ENCODE measurements at places on chromosomes 11 and 22.

DNA sequence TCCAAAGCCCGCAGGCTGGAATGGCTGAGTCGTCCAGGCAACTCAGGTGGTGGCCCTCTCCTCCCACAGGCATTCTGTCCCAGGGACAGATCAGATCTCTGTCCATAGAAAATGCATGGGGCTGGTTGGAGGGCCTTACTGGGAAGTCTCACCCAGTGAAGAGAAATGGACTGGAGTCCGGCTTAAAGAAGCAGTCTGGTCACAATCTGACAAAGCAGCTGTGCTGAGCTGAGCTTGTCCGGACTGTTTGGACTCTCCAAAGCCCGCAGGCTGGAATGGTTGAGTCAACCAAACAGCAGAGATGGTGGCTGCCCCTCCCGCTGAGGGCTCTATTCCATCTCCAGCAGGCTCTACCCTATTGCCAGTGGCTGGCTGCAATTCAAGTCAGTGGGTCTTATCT lies 14.4 kb upstream of the DEPDC7 start:
- DNase-seq = no peak

DNA sequence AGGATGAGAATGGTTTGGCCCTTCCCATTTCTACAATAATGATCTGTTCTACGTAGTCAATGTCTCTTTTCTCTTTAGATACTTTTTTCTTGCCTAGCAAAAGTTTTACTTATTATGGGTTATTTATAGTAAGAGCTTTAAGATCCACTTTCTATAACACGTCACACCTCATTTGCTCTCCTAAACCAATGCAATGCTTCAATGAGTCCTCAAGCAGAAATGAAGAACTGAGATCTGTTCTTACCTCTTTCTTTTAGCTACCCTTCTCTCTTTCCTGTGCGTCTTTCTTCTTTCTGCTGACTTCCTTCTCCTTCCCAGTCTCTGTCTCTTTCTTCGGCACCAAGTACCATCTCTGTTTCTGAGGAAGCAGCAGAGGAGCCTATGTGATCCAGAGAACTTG lies 61.8 kb downstream of the SNX19 start:
- DNase-seq = no peak

- no peak for DNase-seq
These were observed 42.1 kb upstream of the CRTAM start for GRCh38 chr11:122796128-122796717.

- no peak for DNase-seq
These were observed 9.5 kb downstream of the DRICH1 start for GRCh38 chr22:23622634-23623033.

GRCh38 chr22:44014241-44014640 lies 9.9 kb upstream of the PARVB start:
- DNase-seq = no peak

- no peak for DNase-seq
These were observed 168.4 kb downstream of the SBF2 start for GRCh38 chr11:10125522-10126133.

- DNase-seq = no peak
These were observed 1.6 kb upstream of the KMT2A start for GRCh38 chr11:118434553-118435289.

- no peak for DNase-seq
These were observed 28.8 kb upstream of the ETS1 start for GRCh38 chr11:128616161-128616560.

DNA sequence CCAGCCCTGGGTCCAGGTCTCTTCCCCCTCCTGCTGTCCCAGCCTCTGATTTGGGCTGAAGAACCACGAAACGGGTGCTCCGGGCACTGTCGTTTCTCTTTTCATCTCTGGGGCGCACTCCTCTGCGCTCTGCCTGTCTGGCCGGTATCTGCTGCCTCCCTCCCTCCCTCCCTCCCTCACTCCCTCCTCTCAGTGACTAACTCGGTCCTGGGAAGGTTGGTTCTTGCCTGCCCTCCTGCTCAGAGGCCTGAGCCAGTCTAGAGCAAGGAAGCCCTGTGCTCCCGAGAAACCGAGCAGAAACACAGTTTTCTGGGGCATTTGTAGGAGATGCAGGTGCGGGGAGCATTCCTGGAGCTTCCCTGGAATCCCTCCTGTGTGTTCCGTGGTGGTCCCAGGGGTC lies 1235.2 kb downstream of the BRD1 start:
- no peak for DNase-seq

GRCh38 chr11:130213143-130213978 lies 53.8 kb downstream of the ST14 start:
- peak; percentile 89 for DNase-seq

DNA sequence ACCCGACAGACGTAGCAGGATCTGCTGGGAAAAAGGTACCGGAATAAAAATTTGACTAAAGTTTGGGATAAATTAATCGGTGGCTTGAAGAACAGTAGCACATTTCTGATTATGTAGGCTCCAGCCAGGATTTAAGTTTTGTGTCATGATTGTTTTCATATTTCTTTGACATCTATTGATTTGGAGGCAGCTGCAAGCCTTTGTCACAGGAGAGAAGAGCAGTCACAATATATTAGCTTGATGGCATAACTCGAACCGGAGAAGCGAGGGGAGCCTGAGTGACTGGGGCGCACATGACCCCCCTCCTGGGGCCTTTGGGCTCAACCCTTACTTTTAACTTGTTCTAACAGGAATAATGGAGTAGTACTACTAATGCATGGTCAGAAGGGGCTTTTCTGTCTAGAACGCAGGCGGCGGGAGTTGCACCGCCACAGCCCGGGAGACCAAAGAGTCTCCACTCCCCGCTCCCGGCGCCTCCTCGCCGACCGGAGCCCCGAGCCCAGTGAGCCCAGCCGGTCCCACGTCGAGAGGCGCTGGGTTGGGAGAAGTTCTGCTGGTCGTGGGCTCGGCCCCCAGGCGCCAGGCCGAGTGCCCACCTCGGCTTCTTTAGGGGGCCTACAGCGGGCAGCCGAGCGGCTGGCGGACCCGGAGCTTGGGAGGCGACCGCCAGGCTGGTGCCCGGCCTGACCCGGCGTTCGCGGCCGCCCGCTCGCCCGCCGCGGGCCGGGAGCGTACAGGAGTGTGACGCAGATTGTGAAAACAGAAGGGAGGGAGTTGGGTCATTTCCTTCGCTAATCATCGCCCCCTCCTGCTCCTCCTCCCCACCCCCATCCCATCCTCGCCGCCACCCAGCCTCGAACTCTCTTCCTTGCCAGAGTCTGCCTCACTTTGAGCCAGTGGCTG lies 15.7 kb upstream of the PAX6 start:
- DNase-seq = no peak

DNA sequence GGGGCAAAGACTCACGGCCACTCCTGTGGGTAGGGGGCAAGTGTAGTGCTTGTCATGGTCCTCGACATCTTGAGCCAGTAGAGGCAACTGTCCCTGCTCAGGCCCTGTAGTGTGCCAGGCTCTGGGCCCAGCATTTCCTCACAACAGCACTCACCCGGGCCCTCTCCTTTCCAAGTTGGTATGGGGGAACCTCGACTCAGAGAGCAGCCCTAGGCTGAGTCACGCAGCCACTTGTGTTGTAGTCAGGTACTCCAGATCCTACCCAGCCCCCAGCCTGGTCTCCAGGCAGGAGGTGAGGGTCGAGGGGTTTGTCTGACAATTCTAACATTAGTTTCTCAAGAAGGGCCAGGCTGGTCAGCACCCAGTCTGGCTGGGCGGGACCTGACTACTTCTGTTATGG lies 4.1 kb downstream of the RELT start:
- DNase-seq = no peak

DNA sequence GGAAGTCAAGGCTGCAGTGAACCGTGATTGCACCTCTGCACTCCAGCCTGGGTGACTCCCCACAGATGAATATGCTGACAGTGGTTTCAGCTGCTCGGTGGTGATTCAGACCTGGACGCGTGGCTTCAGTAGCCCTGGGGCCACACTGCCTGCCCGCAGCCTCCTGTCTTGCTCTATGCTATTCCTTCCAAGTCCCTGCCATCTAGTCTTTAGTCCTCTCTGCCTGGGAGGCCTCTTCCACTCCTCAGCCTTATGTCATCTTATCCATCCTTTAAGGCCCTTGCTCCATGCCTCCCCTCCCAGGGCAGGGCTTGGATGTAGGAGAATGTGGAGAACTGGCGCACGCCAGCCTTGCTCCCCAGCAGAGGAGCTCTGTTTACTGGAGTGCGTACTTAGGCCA lies 23.0 kb downstream of the YDJC start:
- DNase-seq = no peak

GRCh38 chr11:535210-535518 lies 212 bp downstream of the HRAS start:
- DNase-seq = no peak

- no peak for DNase-seq
These were observed 9.4 kb upstream of the CASP12 start for GRCh38 chr11:104907521-104908185.

GRCh38 chr22:25623310-25623734 lies 58.8 kb downstream of the GRK3 start:
- DNase-seq = no peak

- no peak for DNase-seq
These were observed 84.4 kb upstream of the TRPC6 start for GRCh38 chr11:101668236-101668635.

DNA sequence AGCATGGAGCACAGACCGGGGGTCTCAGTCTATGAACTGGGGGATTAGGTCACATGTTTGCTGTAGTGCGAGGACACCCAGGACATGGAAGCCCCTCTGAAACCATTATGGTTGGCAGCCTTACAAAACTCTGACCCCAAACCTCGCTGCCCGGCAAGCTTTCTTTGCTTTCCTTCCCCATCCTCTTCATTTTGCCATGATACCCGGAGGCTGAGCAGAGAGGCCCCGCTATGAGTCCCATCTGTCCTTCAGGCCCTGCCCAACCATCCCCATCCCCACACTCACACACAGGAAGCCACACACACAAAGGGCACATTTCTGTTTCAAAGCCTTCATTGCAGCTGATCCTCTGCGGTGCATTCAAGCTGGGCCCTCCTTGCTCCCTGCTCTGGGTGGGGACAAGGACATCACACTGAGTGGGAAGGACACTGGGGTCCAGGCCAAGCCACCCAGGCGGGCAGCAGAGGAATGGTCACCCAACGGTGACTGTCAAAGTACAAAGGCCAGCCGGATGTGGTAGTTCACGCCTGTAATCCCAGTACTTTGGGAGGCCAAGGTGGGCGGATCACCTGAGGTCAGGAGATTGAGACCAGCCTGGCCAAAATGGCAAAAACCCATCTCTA lies 176.5 kb downstream of the CTTN start:
- DNase-seq = peak; percentile 53

DNA sequence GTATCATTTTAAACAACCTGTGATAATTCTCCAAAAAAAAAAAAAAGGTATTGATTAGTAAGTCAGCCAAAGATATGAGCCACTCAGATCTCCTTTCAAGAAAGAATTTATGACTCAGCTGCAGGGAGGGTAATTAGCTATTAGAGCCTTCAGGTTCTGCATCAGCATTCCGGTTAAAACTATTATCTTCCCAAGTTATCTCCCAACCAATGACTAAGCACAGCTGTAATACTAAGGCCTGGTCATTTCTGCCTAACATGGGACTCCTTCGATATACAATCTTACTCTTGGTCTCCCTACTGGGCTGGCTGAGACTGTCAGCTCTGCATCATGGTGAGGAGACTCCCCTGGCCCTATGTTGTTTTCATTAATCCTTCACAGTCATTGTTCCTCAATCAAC lies 60.4 kb downstream of the SBF2 start:
- DNase-seq = no peak

- no peak for DNase-seq
These were observed 15.6 kb upstream of the C11orf24 start for GRCh38 chr11:68287419-68287818.

DNA sequence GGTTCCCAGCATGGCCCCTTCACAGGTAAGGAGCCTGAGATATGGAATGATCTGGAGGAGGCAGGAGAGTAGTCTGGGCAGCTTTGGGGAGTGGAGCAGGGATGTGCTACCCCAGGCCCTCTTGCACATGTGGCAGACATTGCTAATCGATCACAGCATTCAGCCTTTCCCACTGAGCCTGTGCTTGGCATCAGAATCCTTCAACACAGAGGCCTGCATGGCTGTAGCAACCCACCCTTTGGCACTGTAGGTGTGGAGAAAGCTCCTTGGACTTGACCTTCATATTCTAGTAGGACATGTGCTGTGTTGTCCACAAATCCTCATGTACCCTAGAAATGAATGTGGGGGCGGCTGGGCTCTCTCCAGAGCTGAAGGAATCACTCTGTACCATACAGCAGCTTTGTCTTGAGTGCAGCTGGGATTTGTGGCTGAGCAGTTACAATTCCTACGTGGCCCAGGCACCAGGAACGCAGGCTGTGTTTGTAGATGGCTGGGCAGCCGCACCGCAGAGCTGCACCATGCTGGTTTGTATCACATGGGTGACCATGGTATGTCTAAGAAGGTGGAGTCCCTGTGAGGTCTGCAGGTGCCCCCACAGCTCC lies 21.8 kb upstream of the PPP6R3 start:
- no peak for DNase-seq

GRCh38 chr11:36280531-36280930 lies 8.7 kb downstream of the COMMD9 start:
- no peak for DNase-seq
